Activated naive CD4-positive, alpha-beta T cell treated with anti-CD3 and anti-CD28 coated beads, Interleukin-2, amount 10 ng/mL, durations not matched to agents 5 hours and 36 hours (primary cell): ENCODE measurements at places on chromosomes 12 and 14. TPM values are rescaled to one million over a fixed set of nuclear protein-coding genes. Genes with fewer than 3 reads are reported as not detected.

The CCDC198 gene
- not detected for total RNA-seq

The IAPP gene
- total RNA-seq = not detected

The NDRG2 gene
- total RNA-seq = 10.9 TPM

The OVCH1 gene
- total RNA-seq = not detected

The NYNRIN gene
- 0.26 TPM for total RNA-seq

The TIMM9 gene
- total RNA-seq = 43.5 TPM

The SIX6 gene
- not detected for total RNA-seq

The ACSM4 gene
- total RNA-seq = not detected

The ALX1 gene
- not detected for total RNA-seq

The HCAR2 gene
- total RNA-seq = not detected

The KERA gene
- not detected for total RNA-seq

The ANKRD33 gene
- total RNA-seq = not detected

The EIF5 gene
- total RNA-seq = 188 TPM

The NOC4L gene
- total RNA-seq = 22.8 TPM

The NRXN3 gene
- not detected for total RNA-seq

The OR4E2 gene
- total RNA-seq = not detected

The HOXC12 gene
- total RNA-seq = not detected

The SMIM41 gene
- 0.15 TPM for total RNA-seq

The MBIP gene
- total RNA-seq = 20.5 TPM

The SALL2 gene
- 3.1 TPM for total RNA-seq

The CFAP73 gene
- total RNA-seq = 0.94 TPM

The COQ5 gene
- total RNA-seq = 27.6 TPM

The CTSG gene
- 0.23 TPM for total RNA-seq

The LALBA gene
- not detected for total RNA-seq

The PNP gene
- 144 TPM for total RNA-seq

The CDK4 gene
- 77.6 TPM for total RNA-seq

The PKP2 gene
- total RNA-seq = not detected

The KRT6C gene
- total RNA-seq = not detected

The A2M gene
- total RNA-seq = not detected

The ALG10 gene
- 14.8 TPM for total RNA-seq

The NUP107 gene
- total RNA-seq = 75.2 TPM

The FBLN5 gene
- total RNA-seq = 3.8 TPM

The CSRP2 gene
- 0.23 TPM for total RNA-seq

The ACADS gene
- total RNA-seq = 16.6 TPM

The KHNYN gene
- total RNA-seq = 75.8 TPM

The PZP gene
- total RNA-seq = not detected

The GPR84 gene
- 0.18 TPM for total RNA-seq

The RFC5 gene
- 31.1 TPM for total RNA-seq

The GLS2 gene
- total RNA-seq = 1.8 TPM

The BATF gene
- total RNA-seq = 32.7 TPM

The RPL10L gene
- total RNA-seq = not detected

The B3GNT4 gene
- total RNA-seq = 2.1 TPM

The MANSC4 gene
- not detected for total RNA-seq
